ENCODE measurements at places on chromosomes 2 and 18. TPM values are rescaled to one million over a fixed set of nuclear protein-coding genes. Genes with fewer than 3 reads are reported as not detected.

The KCNK3 gene
- not detected for total RNA-seq

GRCh38 chr2:23533338-23533695, 148.3 kb downstream of the KLHL29 start:
- DNase-seq = no peak

DNA sequence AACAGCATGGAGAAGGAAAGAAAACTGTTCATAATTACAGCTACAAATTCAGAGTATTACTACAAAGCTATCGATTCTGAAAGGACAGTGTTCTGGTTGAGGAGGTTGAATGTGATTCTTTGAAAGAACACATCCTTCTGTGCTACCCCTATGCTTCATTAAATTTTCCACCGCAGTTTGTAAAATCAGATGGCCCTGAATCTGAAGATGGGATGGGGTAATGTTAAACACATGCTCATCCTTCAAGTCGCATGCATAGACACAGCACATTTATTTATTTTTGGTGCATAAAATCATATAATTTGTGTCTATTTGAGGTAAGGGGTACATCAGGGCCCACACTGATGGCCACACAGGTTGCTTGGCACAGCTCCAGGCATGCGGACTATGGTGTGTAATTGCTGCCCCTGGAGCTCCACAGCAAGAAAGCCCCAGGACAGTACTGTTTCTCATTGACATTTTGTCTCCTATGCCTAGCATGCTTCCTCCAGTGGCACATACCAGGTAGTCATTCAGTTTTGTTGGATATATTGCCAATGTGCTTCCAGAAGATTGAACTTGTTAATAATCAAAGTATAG, 238.8 kb upstream of the TANK start:
- no peak for DNase-seq

- DNase-seq = no peak
Measured at GRCh38 chr18:59426855-59427254, 67.8 kb upstream of the LMAN1 start.
